ENCODE measurements at places on chromosomes 16 and 17.

GRCh38 chr17:36544044-36544306 is 744 bp upstream of the GGNBP2 start:
- no peak for DNase-seq

DNA sequence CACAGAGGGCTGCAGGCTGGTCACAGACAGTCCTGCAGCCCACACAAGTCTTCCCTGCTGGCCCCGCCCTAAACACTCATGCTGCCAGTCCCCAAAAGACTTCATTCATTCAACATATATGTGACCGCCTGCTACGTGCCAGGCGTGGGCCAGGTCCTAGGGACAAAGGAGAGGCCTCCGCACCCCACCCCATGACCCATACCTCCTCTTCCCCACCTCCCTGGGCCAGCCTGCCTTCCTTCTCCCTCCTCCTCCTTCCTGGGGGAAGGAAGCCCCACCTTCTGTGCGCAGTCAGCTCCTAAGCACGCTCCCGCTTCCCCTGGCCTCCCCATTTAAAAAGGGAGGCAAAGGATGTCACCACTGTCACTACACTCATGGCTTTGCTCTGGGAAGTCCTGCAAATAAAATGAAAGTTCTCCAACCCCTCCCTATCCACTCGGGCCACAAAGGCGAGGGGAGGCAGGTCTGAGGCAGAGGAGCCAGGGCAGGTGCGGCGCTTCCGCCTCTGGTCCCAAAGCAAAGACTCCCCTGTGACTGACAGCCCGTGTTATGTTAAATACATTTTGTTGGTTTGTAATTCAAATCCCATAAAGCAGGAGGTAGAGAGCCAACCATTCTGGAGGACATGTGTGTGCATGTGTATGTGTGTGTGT is 9.0 kb downstream of the DNAAF8 start:
- DNase-seq = no peak

DNA sequence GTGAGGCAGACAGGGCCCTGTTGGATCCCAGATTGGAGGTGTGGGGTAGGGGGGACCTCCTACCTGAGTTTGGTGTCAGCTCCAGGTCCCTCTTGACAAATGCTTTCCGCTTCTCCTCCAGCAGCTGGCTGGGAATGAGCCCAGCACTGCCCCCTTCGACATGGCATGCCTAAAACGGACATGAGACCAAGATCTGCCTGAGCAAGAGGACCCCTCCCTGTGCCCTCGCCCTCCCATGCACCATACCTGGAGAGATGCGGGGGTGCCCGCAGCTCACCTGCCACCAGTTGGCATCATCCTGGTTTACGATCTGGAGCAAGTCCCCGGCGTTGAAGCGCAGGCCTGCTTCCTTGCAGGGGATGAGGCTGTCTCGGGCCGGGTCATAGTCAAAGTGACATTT is 26.2 kb downstream of the MPP2 start:
- no peak for DNase-seq

DNA sequence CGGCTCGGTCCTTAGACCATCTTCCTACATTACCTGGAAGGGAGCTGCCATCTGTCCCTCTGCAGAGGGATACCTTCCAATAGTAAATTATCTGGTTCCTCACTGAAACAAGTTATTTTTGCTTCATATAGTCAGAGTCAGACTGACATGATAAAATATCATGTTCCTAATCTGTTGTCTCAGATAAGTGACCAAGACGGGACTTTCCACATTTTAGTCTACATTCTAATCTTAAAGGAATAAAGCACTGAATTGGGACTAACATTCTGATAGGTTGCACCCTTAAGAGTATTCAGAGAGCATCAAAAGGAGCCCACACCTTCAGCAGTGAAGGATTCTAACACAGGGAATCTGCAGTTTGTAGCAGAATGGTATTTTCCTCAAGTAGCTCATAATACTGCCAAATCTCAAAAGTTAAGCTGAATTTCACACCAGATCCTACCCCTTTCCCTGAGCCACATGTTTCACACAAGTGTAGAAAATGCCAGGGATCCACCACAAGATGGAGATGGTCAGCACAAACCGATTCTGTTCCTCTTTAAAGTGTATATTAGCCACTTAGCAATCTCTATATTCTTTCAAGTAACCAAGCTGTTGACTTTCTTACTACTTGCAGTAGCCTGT is 13.4 kb downstream of the GINS2 start:
- no peak for DNase-seq

Measured in NCI-H2081 treated with DMSO at 0.1 percent for 48 hours (cell line).